Upper lobe of left lung (tissue), 6 donors: ENCODE measurements at places on chromosomes 3 and 15. TPM values are rescaled to one million over a fixed set of nuclear protein-coding genes. Genes with fewer than 3 reads are reported as not detected.

SLC35G2 gene
- total RNA-seq: 3.3 TPM

IGDCC3 gene
- total RNA-seq: 0.10 TPM

GOLGA8G gene
- total RNA-seq: not detected

CAPN3 gene
- total RNA-seq: 26.3 TPM

GNAT1 gene
- total RNA-seq: not detected

- no peak for DNase-seq
- no peaks in the 10 kb centered on the region for H3K4me1 ChIP-seq
- no peaks in the 10 kb centered on the region for H3K36me3 ChIP-seq
- no peak overlapping the region for H3K27ac ChIP-seq
- no peak overlapping the region for H3K4me3 ChIP-seq
These were observed 208.3 kb upstream of the RBMS3 start for GRCh38 chr3:29072611-29073010.

- H3K36me3 ChIP-seq: no peaks in the 10 kb centered on the region
- no peak overlapping the region for H3K27ac ChIP-seq
- H3K27me3 ChIP-seq: no peaks in the 10 kb centered on the region
- no peak for DNase-seq
- no peaks in the 10 kb centered on the region for H3K4me1 ChIP-seq
These were observed 372.1 kb downstream of the ROBO2 start for GRCh38 chr3:77412021-77412438.

- H3K36me3 ChIP-seq: no peaks in the 10 kb centered on the region
- no peak for DNase-seq
- H3K4me3 ChIP-seq: no peak overlapping the region
- H3K4me1 ChIP-seq: peaks cover 5% of the 10 kb centered on the region
- no peaks in the 10 kb centered on the region for H3K27me3 ChIP-seq
- H3K27ac ChIP-seq: no peak overlapping the region
These were observed 413.5 kb upstream of the THBS1 start for GRCh38 chr15:39167164-39168058.
